ENCODE measurements at places on chromosomes 16 and 17.

DNA sequence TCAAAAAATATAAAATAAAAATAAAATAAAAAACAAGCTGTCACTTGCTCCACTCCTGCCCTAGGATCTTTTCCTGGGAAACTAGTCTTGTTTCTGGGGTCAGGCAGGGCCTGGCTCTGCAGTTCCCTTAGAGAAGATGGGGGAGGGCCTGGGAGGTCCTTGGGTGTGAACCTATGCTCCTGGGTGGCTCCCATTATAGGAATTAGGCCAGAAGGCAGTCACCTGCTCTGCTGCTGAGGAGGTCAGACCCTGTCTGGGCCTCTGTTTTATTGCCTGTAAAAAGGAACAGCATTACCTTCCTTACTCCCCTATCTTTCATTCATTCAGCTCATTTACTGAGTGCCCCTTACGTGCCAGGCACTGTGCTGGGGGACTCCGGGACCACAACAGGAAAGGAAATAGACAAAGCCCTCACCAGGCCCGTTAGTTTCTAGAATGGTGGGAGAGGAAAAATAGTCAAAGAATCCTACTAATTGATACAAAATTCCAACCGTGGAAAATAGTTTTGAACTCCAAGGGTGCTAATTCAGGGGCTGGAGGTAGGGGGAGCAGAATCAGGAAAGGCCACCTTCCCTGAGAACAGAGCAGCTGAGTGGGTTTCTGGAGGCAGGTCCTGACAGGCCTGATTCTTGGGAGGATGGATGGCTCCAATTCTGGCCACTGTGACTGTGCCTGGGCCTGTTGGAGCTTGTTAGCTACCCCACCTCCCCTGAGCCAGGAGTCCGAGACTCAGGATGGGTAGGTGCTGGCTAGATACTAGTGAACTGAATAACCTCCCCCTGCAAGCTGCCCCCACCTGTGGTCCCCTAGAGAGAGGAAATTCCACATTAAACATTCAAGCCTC lies 1.3 kb upstream of the SLC46A1 start:
- DNase-seq = no peak

- no peak for DNase-seq
Measured at GRCh38 chr17:72813481-72813880, 279.0 kb downstream of the SLC39A11 start.

- DNase-seq = no peak
Measured at GRCh38 chr16:8552487-8553221, 37.7 kb downstream of the TMEM114 start.

GRCh38 chr17:7572588-7573323 lies 6.7 kb upstream of the CD68 start:
- DNase-seq = peak; percentile 100

- no peak for DNase-seq
Measured at GRCh38 chr17:76635039-76635438, 8.5 kb downstream of the ST6GALNAC1 start.

- DNase-seq = no peak
Measured at GRCh38 chr16:6725634-6726331, 606.9 kb upstream of the RBFOX1 start.

DNA sequence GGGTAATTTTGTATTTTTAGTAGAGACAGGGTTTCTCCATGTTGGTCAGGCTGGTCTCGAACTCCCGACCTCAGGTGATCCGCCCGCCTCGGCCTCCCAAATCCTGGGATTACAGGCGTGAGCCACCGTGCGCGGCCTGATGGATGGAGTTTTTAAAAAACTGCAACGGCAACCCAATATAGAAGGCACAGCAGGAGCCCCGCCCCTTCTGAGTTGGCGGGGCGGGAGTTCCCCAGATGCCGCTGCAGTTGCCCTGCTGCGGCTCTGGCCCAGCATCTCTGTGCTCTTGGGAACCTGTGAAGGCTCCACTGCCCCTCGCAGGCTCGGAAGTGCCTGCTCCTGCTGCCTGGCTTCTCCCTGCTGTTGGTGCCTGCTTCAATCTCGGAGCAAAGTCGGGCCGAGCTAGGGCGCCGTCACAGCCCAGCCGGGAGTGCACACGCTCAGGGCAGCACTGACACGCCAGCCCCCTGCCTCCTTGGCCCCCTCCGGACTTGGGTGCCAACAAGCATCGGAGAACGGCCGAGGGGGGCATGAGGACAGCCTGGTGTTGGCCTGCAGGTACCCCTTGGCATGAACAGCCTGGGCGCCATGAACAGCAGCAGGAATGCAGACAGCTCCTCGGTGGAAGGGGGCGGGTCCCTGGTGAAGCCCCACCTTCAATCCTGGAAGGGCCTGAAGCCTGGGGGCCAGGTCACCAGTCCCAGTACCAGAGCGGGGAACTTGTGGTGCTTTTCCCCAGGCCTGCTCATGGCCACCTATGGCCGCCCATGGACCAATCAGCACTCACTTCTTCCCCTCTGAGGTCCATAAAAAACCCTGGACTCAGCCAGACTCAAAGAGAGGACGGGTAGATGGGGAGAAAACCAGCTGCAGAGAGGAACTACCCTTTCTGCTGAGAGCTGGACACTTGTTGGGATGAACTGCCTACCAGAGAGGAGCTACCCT lies 2.3 kb upstream of the NT5M start:
- peak; percentile 11 for DNase-seq

GRCh38 chr17:2924211-2924610 lies 128.0 kb downstream of the RAP1GAP2 start:
- DNase-seq = no peak

- DNase-seq = no peak
Measured at GRCh38 chr17:3763777-3764170, 37.2 kb downstream of the ITGAE start.

DNA sequence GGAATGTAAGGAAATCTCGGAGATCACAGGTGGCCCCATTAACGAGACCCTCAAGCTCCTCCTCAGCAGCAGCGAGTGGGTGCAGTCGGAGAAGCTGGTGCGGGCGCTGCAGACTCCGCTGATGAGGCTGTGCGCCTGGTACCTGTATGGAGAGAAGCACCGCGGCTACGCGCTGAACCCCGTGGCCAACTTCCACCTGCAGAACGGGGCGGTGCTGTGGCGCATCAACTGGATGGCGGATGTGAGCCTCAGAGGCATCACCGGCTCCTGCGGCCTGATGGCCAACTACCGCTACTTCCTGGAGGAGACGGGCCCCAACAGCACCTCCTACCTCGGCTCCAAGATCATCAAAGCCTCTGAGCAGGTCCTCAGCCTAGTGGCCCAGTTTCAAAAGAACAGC lies 16.2 kb downstream of the MLYCD start:
- no peak for DNase-seq

- DNase-seq = peak; percentile 40
Measured at GRCh38 chr16:30941600-30942425, 7.1 kb upstream of the ORAI3 start.

DNA sequence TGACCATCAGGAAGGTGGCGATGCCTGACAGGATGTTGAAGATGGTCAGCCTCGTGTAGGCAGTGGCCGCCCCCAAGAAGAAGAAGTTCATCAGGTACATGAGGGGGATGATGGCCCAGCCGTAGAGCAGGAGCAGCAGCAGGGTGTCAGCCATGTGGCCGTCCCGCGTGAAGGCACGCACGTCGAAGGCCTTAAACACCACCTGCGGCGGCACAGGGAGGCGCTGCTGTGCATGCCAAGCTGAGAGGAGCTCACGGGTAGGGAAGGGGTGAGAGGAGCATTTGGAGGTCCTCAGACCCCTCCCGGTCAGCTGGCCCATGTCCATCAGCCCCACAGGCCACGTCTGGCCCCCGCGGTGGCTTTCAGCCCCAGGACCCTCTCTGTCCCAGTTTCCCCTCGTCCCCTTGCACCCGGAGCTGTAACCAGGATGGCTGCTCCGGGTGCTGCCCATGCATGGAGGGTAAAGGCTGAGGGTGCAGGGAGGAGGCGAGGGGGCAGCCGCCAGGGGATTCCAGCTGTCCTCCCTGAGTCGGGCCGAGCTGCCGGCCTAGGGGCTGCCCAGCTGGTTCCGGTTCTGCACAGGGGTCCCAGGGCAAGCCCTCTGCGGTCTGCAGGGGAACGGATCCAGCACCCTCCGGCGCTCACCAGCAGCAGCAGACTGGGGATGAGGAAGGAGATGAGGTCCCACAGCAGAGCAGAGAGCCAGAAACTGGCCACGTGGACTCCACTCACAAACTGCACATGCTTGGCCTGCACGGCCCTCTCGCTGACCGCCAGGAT lies 17.1 kb upstream of the RNPS1 start:
- DNase-seq = no peak

GRCh38 chr16:88985521-88985920 lies 8.5 kb upstream of the CBFA2T3 start:
- DNase-seq = no peak

- DNase-seq = no peak
Measured at GRCh38 chr17:12745486-12745885, 43.8 kb upstream of the ARHGAP44 start.

- peak; percentile 55 for DNase-seq
Measured at GRCh38 chr17:78484271-78485246, 92.6 kb downstream of the DNAH17 start.

- DNase-seq = no peak
Measured at GRCh38 chr17:72862276-72862999, 230.1 kb downstream of the SLC39A11 start.

GRCh38 chr17:62206550-62206949 lies 141.5 kb upstream of the MED13 start:
- no peak for DNase-seq

- no peak for DNase-seq
Measured at GRCh38 chr16:86626966-86627365, 48.6 kb downstream of the FOXL1 start.

DNA sequence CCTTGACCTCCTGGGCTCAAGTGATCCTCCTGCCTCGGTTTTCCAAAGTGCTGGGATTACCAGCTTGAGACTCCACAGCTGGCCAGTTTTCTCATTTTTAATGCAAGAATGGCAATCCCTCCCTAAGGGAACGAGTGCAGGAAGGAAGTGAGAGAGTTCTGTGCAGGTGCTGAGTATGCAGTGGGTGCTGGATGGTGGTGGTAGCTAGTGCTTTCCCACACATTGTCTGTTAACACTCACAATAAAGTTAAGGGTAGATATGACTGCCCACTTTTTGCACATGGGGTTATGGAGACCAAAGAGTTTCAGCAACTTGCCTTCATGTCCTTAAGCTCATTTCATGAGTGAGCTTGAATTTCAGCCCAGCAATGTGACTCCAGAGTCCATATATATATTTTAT lies 18.5 kb downstream of the RGS9 start:
- no peak for DNase-seq

DNA sequence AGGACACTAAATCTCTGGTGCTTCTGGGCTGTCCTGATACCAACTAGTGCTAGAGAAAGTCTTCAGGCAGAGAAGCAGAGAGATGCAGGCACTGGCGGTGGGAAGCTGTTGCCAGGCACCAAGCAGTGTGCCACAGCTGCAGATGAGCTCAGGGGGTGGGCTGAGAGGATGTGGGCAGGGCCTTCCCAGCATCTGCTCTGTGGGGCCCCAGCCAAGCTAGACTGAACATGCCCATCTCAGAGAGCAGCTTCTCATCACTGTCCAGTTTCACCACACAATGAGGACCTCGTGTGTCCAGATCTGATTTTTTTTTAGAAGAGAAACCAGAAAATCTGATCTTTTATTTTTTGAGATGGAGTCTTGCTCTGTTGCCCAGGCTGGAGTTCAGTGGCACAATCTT lies 17.1 kb downstream of the PSKH1 start:
- DNase-seq = no peak

DNA sequence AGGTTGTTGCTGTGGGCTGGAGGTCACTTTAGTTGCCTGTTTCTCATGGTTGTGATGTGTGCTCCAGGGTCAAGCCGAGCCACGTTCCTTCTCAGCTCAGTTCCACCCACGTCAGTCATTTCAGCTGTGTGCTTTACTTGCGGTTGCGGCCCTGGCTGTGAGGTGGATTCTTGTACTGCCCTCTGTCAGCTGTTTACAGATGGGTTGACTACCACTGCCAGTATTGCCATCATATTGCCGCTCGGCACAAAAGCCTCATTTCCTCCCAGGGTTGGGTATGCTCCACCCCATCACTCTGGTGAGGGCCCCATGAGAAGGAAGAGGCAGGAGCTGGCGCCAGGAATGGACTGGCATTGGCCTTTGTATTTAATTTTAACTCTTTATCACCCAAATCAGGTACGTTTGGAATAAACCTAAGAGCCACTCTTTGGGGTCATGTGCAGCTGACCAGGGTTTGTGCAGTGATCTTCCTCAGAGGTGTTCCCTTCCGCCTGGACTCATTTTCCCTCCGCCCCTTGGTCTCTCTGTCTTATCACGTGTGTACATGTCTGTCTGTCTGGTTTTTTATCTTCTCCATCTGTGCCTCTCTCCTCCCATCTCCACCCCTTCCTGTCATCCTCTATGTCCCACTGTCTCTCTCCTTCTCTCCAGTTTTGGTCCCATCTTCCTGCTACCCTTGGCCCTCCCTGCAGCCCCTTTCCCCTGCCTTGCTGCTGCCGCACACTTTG lies 25.0 kb downstream of the METTL22 start:
- DNase-seq = no peak

GRCh38 chr16:68760671-68761275 lies 23.7 kb downstream of the CDH1 start:
- no peak for DNase-seq

- DNase-seq = no peak
Measured at GRCh38 chr16:89293276-89294143, 76.0 kb downstream of the ZNF778 start.

- DNase-seq = no peak
Measured at GRCh38 chr17:28045304-28045703, 2.8 kb downstream of the NLK start.

DNA sequence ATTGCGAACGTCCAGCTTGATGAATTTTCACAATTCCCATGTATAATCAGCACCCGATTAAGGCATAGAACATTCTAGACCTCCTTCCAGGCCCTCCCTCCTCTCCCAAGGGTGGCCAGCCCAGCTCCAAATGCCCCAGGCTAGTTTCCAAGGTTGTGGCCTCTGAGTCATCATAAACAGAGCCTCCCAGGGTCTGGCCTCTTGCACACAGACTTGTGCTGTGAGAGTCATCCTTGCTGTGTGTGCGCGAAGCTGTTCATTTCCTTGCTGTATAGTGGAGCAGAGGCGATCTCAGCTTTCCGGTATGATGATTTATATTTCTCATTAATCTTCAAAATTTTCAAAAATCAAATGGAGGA lies 20.5 kb upstream of the JPH3 start:
- no peak for DNase-seq

DNA sequence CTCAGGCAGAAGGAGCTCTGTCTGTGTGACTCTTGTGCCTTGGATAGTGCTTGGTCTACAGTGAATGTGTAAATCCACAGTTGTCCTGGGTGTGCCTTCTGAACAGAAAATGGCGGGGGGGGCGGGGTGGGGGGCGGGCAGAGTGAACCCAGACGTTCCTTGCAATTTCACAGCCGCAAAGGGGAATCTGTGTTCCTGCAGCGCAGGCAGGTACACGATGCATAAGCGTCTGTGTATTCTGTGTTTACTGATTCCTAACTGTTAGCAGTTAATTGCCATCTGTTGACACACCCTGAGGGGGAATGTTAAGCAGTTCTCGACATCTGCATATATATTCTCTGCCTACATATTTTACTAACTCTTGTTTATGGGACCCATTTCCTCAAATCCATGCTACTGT lies 123.5 kb upstream of the ZFHX3 start:
- no peak for DNase-seq

- DNase-seq = no peak
Measured at GRCh38 chr17:16052486-16052885, 52.9 kb downstream of the TTC19 start.

GRCh38 chr17:76307299-76307965 lies 644 bp downstream of the QRICH2 start:
- no peak for DNase-seq

- DNase-seq = no peak
Measured at GRCh38 chr16:4011225-4011939, 104.9 kb downstream of the ADCY9 start.

- DNase-seq = no peak
Measured at GRCh38 chr17:31565652-31566051, 174.2 kb downstream of the RAB11FIP4 start.

GRCh38 chr17:57810721-57811637 lies 38.9 kb downstream of the MRPS23 start:
- no peak for DNase-seq
